Hepatocyte (in vitro differentiated cells): ENCODE measurements at places on chromosomes 2 and 18.

GRCh38 chr18:55275039-55275901, 312.7 kb downstream of the TCF4 start:
- no peak for DNase-seq

DNA sequence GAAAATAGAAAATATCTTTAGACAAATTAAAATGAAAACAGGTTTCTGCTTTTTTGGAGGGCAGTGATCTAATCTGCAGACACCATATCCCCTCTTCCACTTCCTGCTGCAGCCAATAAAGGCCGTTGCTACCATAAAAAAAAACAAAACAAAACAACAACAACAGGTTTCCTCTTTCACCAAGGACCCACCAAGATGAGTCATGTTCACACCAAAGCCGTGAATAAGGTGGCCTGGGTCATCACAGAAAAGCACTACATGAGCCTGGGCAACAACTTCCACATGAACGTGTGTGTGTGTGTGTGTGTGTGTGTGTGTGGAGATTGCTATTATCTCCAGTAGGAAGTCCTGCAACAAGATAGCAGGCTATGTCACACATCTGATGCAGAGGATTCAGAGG, 24.8 kb upstream of the TFCP2L1 start:
- DNase-seq: no peak

- DNase-seq: no peak
Measured at GRCh38 chr18:46415532-46416252, 241.3 kb downstream of the LOXHD1 start.

GRCh38 chr2:235634435-235635158, 140.8 kb downstream of the AGAP1 start:
- DNase-seq: no peak
